Stimulated activated naive CD8-positive, alpha-beta T cell treated with anti-CD3 and anti-CD28 coated beads, Interleukin-15, amount 100 ng/mL, for 72 hours (primary cell): ENCODE measurements at places on chromosomes 6 and 20.

DNA sequence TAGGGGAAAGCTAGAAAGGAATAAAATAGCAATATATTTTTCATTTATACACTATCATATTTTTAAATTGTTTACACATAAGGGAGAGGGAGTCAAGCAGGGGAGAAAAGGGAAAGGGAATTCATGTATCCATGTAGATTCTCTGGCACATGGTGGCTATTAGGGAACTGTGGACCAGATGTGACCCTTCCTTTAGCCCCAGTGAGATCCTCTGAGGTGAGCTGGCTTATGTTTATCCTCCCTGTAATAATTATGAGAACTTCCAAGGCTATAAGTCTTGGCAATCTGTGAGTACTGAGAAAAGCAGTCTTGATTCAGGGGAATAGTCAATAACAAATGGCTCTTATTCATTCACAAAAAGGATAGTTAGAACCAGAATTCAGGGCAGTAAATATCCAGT lies 42.6 kb downstream of the TSBP1 start:
- DNase-seq: no peak

GRCh38 chr6:118872726-118873125 lies 21.2 kb upstream of the ASF1A start:
- DNase-seq: no peak

DNA sequence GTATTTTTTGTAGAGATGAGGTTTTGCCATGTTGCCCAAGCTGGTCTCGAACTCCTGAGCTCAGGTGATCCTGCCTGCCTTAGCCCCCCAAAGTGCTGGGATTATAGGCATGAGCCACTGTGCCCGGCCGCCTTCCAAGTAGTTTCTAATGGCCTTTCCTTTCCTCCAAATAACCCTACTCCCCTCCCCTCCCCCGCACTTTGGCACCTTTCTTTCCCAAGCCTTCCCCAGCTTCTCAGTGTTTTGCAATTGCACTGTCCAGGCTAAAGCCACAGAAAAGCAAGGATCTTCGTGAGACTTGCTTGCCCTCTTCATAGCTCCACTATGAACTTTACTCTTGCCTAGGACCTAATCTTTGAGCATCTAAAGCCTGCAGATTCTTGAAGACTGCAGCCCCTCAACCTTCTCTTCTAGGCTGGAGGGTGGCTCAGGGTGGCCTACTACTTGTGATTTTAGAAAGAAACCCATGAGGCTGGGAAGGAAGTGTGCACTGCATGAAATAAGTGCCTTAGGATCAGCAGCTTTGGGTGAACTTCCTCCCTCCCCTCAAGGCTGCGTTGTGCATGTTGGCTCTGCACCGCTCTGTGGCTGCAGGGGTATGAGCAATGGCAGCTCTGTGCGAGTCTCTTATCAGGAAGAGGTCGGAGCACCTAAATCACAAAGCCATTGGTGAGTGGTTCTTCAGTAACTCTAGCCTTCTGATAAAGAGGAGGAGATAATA lies 152.4 kb upstream of the SNX9 start:
- no peak for DNase-seq

DNA sequence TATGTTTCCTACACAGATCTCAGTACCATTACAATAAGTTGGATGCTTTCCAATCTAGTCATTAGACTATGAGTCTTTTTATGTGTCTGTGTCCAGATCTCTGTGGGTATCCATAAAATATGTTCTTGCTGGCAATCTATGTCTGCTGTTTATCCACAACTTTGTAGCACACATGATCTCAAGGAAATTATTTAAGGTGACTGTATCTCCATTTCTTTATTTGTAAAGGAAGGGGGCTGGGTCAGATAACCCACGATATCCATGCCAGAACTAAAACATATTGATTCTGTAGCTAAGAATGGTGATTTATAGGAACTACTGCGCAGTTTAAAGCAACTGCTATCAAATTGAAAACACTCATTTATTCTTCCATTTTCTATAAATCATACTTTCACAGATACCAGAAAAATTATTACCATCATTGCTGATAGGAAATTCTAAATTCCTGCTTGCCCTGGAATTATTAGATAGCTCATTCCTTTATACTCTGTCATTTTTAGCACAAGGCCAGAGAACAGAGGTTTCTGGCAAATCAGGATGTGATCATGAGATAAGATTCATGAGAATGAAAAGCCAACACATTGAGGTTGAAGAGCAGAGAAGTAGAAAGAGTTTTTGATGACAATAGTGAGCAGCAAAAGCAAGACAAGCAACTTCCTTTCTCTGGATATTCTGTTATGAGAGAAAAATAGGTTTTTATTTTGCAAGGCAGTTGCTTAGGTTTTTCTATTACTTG lies 851.4 kb upstream of the CITED2 start:
- no peak for DNase-seq

GRCh38 chr6:129709196-129709768 lies 695 bp downstream of the ARHGAP18 start:
- DNase-seq: no peak

- no peak for DNase-seq
Measured at GRCh38 chr6:35474131-35474941, 6.1 kb downstream of the RPL10A start.

GRCh38 chr6:48986845-48987244 lies 476.2 kb downstream of the MMUT start:
- no peak for DNase-seq

DNA sequence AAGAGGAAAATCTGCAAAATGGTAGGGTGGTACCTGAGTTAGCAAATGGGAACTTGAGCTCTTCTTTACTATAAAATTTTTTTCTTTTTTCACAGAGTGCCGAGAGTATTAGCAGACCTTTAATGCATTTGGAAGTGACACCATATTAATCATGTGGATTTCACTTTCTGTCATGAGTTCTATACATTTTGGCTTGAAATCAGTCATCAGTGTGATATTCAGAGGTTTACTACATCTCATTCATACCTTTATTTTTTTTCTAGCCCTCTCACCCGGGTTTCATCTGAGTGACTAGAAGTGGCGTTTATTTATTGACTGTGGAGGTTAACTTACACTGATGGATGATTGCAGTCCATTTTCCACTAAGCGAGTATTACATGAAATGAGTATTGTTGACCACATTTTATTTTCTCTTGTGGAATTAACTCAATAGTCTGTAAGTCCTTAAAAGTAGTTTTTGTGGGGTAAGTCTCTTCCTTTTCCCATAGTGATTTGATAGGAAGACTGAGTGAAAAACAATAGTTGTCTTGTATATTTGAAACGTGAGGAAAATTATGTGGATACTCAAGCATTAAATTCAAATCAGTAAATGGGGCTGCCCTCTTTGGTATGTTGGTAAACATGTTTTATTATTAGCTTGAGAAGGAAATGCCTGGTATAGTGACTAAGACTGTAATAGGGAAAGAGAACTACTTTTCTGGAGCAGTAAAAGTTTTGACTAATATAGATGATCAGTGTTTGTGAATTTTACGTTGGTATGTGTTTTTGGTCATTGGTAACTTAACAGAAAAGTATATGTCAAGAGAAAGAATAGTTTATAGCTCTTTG lies 55.5 kb downstream of the JARID2 start:
- DNase-seq: no peak

- no peak for DNase-seq
Measured at GRCh38 chr6:151233731-151234130, 6.0 kb upstream of the AKAP12 start.

DNA sequence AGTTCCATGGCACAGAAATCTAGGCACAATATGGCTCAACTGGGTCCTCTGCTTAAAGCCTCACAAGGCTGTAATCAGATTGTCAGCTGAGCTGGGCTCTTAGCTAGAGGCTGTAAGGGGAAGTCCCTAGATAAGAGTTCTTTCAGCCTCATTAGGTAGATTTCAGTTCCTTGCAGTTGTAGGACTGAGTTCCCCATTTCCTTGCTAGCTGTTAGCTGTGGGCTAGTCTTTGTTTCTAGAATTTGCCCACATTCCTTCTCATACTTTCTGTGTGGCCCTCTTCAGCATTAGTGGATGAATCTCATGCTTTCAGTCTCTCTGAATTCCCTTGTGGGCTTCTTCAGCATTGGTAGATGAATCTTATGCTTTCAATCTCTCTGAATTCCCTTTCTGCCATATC lies 71.0 kb upstream of the MRAP2 start:
- no peak for DNase-seq

GRCh38 chr20:37394543-37395409 lies 48.8 kb downstream of the SRC start:
- no peak for DNase-seq
